ENCODE measurements at places on chromosomes 11 and 22.

DNA sequence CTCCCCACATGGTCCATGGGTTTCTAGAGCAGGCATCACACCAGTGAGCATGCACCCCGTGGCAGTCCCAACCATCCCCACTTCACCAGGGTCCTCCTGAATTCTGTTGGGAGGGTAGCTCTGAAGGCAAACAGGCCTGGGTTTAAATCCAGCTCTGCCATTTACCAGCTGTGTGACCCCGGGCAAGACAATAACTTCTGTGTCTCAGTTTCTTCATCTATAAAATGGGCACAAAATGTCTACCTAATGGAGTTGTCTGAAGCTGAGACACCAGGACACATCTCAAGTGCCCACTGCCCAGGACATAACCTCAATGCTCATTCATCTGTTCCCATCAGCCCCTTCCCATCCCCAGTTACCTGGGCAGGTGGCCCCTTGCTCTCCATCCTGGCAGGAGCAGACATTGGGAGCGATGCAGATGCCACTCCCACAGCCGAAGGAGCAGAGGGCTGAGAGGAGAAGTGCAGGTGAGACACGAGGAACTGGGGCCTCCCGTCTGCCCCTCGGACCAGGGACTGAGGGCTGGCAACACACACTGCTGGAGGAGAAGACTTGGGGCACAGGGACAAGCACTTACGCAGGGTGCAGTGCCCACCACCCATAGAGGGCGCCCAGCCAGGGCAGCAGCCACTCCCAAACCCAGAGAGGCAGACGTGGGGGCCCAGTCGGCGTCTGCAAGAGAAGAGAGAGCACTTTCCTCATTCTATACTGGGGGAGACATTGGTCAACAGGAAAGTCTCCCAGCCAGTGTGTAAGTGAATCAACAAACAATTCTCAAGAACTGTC, 4.0 kb downstream of the VWCE start:
- no peak for DNase-seq

DNA sequence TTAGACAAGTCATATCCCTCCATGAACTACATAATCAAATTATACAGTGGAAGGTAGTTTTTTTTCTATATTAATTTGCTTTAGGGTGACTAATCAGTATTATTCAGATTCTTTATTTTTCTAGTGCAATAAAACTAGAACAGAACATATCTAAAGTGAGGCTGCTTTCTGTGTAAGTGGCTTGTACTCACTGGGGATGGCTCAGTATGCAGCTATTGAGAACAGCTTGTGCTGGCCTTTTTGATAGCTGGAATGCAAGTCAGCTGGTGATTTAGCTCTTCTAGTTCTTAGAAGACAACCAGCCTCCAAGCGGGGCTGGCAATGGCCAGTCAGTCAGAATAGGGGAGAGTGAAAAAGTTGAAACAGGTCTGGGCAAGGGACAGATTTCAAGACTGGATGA, 119.4 kb downstream of the BLID start:
- no peak for DNase-seq

GRCh38 chr11:87320123-87320522, 282.4 kb downstream of the TMEM135 start:
- no peak for DNase-seq

GRCh38 chr11:128565881-128566280, 21.5 kb downstream of the ETS1 start:
- DNase-seq, result no peak

DNA sequence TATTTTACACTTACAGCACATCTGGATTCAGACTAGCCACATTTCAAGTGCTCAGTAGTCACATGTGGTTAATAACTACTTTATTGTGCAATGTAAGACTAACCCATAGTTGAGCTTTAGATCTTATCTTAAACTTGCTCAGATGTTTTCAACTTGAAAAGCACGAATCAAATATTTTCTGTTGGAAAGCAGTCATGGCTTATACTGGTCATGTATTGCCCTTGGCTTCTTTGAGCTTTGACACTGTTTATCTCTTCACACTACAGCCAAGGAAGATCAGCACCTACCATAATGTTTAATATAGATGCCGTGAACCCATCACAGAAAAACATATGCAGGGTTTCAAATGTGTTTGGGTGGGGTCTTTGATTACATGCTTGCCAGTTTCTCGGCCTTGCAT, 4.4 kb downstream of the RBX1 start:
- no peak for DNase-seq
